ENCODE measurements at places on chromosomes 13 and 19. TPM values are rescaled to one million over a fixed set of nuclear protein-coding genes. Genes with fewer than 3 reads are reported as not detected.

DNA sequence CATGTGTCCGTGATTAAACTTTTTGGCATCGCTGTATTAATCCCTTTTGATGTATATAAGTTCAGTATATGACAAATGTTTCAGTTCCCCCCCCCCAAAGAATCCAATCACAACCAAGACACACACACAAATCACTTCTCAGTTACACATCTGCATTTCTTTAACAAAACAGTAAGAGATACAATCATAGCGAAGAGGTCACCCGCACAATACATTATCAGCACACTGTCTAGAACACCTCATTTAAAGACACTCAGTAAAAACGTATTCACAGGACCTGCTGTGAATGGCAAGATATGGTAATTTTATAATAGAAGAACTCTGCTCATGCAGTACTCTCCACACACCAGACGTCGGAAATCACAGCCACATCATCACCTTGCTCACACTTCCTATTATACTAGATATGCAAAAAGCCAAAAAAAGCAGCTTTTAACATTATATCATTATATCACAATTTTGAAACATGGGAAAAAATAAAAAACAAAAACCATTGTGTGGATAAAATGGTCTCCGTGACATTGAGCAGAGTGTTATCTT lies 71.4 kb upstream of the XPO4 start:
- no peak for DNase-seq

GRCh38 chr13:95391362-95391761 lies 90.1 kb upstream of the ABCC4 start:
- no peak for DNase-seq

- no peak for DNase-seq
These were observed 4.5 kb upstream of the ARHGAP45 start for GRCh38 chr19:1062387-1063029.

The ZNF433 gene
- not detected for polyA plus RNA-seq

The VAV1 gene
- polyA plus RNA-seq: 9.5 TPM

All from A549 (cell line).